ENCODE measurements at places on chromosomes 1 and 21. TPM values are rescaled to one million over a fixed set of nuclear protein-coding genes. Genes with fewer than 3 reads are reported as not detected.

- H3K4me3 ChIP-seq: no peak overlapping the region
- no peaks in the 10 kb centered on the region for H3K27me3 ChIP-seq
- no peaks in the 10 kb centered on the region for H3K4me1 ChIP-seq
- H3K36me3 ChIP-seq: no peaks in the 10 kb centered on the region
- H3K27ac ChIP-seq: no peak overlapping the region
- DNase-seq: no peak
Observed at GRCh38 chr1:81157686-81158085, 643.0 kb upstream of the ADGRL2 start.

- H3K36me3 ChIP-seq: peaks cover 8% of the 10 kb centered on the region
- no peaks in the 10 kb centered on the region for H3K27me3 ChIP-seq
- H3K27ac ChIP-seq: peak overlapping the region; percentile 85
- H3K4me3 ChIP-seq: no peak overlapping the region
- DNase-seq: no peak
- peaks cover 48% of the 10 kb centered on the region for H3K4me1 ChIP-seq
Observed at GRCh38 chr1:156497743-156498431, 2.7 kb downstream of the MEF2D start.

DNA sequence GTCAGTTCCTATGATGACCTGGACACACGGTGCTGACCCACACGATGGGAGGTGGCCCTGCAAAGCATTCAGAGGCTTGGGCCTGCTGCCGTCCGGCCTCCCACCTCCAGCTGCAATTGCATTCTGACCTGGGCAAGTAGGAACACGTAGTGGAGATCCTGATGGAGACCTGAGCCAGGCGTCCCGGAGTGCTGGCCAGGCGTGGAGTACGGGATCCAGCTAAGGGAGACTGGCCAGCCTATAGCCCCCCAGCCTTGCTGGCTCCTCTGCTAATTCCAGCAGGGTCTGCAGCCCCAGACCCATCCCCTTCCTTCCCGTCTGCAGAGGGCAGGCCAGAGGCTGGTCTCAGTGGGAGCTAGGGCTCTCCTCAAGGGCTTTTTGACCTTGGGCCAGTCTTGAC lies 11.2 kb downstream of the CD46 start:
- no peak for DNase-seq
- H3K36me3 ChIP-seq: peaks cover 26% of the 10 kb centered on the region
- H3K27ac ChIP-seq: no peak overlapping the region
- H3K27me3 ChIP-seq: no peaks in the 10 kb centered on the region
- no peaks in the 10 kb centered on the region for H3K4me1 ChIP-seq
- no peak overlapping the region for H3K4me3 ChIP-seq

GRCh38 chr1:180672105-180672504 lies 40.3 kb downstream of the XPR1 start:
- H3K4me1 ChIP-seq: 0 out of 2 replicates have a peak, but pooled peaks cover 2% of the 10 kb centered on the region
- no peak overlapping the region for H3K4me3 ChIP-seq
- H3K36me3 ChIP-seq: no peaks in the 10 kb centered on the region
- no peak overlapping the region for H3K27ac ChIP-seq

The SLC45A1 gene
- total RNA-seq: 11.3 TPM
